Activated CD8-positive, alpha-beta memory T cell treated with anti-CD3 and anti-CD28 coated beads for 4 hours (primary cell): ENCODE measurements at places on chromosomes 2 and 18.

DNA sequence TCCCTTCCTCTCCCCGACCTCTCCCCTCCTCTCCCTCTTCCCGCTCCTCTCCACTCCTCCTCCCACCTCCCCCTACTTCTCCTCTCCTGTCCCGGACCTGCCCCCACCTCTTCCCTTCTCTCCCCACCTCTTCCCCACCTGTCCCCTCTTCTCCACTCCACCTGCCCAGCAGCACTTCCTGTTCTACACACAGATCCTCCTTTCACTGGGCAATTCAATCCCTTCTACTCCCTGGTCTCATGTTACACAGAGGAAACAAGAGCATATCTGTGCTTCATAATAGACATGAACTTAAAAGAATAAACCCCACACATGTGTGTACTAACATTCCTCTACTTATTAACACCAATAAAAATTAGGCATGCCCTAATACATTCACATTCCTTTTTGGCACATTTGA, 34.8 kb downstream of the TIMM21 start:
- no peak for DNase-seq

- DNase-seq, result no peak
Measured at GRCh38 chr18:79819968-79820351, 22.2 kb downstream of the KCNG2 start.

GRCh38 chr2:207540431-207540830, 10.7 kb downstream of the CREB1 start:
- DNase-seq, result no peak

GRCh38 chr2:44055664-44056063, 59.9 kb upstream of the LRPPRC start:
- DNase-seq, result no peak

DNA sequence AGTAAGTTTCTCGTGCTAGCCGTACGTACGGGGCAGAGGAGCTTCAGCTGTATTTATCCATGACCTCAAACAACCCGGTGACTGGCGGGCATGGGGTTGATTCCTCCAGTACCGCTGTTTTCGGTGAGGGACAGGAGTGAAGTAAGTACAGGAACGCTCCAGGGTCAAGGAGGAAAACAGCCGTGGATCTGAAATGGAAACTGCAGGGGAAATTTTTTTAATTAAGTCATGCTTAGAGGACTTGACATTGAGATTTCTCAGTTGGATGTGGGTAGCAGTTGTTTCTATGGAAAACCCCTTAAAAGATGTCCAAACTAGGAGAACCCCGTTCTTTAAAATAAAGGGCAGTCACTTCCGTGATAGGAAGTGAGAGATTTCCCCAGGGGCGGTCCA, 1.2 kb downstream of the RAB12 start:
- no peak for DNase-seq

GRCh38 chr2:17479875-17480274, 38.4 kb downstream of the RAD51AP2 start:
- DNase-seq, result no peak

GRCh38 chr2:73536133-73536840, 105.9 kb downstream of the NAT8 start:
- no peak for DNase-seq
